T1000 (cell line): ENCODE measurements at places on chromosomes 5 and 9.

DNA sequence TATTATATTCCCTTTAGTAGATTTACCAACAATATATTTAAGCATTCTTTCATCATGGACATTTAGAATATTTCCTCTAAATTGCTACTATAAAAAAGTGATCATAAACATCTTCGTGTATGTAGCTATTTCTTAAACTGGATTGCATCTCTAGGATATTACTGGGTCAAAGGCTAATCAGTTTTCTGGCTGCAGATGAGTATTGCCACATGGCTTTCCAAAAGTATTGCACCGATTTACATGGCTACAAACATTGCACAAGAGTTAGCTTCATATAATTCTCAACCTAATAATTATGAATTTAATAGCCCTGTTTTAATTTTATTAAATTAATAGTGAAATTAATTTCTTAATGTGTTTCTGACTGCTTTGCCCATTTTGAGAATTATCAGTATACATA, 183.4 kb downstream of the DMRT2 start:
- no peak for DNase-seq

- DNase-seq: no peak
Measured at GRCh38 chr5:44402084-44402483, 12.9 kb upstream of the FGF10 start.

GRCh38 chr9:80797101-80797829, 892.1 kb downstream of the TLE1 start:
- no peak for DNase-seq

- no peak for DNase-seq
Measured at GRCh38 chr9:7338586-7339281, 460.8 kb downstream of the DMAC1 start.

GRCh38 chr5:132017316-132017715, 5.9 kb upstream of the ACSL6 start:
- DNase-seq: no peak

- no peak for DNase-seq
Measured at GRCh38 chr5:1190837-1191239, 10.6 kb upstream of the SLC6A19 start.

DNA sequence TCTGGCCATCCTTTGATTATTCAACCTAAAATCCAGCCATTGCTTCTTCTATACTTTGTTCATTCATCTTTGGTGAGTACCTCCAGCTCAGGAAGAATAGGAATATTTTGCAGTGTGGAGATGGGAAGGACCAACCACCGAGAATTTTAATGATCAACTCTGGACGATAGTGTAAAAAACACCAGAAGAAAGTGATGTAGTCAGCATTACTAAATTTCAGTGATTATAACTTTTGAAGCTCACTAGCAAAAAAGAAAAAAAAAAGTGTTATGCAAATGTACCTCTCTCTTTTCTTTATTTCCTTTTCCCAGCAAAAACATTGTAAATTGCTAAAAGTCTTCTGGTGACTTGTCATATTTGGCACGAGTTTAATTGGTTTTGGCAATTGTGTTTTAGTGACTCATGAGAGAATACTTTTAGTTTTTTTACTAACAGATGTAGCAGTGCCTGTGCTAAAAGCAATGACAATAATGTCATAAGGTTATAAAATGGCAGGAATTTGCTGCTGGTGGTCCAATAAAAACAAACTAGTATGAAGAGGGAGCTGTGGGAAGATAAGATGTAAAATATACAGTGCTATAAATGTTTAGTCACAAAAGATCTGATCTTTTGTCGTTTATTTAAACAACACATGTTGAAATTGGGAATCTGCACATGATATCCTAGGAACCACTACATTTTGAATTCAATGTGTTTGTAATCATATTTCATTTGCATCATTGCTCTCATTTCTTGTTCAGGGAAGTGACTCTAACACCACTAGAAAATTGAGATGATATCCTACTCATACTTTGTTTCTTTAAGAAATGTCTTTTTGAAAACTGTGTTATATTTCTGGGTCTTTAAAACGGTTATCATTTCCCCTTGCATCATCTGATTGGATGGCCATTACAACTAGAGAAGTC, 81.3 kb upstream of the ERCC6L2 start:
- no peak for DNase-seq

GRCh38 chr5:68011801-68012200, 203.8 kb upstream of the PIK3R1 start:
- no peak for DNase-seq

- no peak for DNase-seq
Measured at GRCh38 chr5:150797384-150797783, 18.8 kb downstream of the SMIM3 start.

DNA sequence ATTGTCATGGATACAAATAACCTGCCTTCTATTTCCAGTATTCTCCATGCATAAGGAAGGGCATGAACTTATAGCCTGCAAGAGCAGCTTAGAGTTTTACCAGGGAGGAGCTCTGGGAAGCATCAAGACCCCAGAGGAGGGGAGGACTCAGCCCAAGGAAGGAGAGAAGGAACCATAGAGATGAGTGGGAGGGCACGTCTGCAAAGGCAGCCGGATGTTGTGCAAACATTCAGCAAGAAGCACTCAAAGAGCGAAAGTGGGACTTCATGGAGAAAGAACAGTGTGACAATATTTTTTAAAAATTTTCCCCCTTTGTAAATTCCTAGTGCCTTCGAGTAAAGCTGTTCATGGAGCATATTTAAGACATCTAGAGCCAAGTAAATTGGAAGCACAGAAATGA, 270.1 kb upstream of the PTGER4 start:
- DNase-seq: no peak

DNA sequence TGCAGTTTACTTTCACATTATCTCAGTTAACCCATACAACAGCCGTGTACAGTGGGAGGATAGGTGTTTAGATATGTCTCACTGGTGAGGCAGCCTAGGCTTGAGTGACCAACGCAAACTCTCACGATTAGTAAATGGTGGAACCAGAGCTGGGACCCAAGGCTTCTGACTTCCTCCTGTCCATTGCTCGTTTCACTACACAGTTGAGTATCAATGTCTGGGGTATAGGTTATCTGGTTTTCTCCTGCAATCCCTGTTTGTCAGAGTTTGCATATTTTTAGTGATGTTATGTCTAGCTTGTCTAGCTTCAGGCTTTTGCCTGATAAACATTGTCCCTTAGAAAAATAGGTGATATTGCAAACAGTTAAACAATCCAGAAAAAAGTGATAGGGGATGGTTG, 62.6 kb downstream of the NUP214 start:
- DNase-seq: no peak

GRCh38 chr5:60497706-60498500, 202.1 kb downstream of the DEPDC1B start:
- no peak for DNase-seq

GRCh38 chr9:86494644-86495111, 140.5 kb upstream of the TUT7 start:
- DNase-seq: no peak

- DNase-seq: no peak
Measured at GRCh38 chr5:103522586-103522985, 40.0 kb downstream of the NUDT12 start.

DNA sequence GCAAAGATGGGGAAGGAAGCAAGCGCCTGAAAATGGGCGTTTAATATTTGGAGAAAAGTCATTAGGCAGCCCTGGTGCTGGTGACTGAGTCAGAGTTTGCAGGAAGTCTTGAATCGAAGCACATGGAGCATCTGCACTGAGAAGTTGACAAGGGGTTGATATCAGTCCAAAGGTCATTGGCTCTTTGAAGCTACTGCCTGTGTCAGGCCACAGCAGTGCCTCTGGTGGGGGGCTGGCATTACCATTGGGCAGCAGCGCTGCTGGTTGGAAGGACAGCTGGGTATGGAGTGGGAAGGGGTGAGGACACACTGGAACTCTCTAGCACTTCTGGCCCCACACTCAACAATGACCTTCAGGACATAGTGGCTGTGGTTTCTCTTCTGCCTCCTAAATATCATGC, 150.4 kb upstream of the ERCC6L2 start:
- no peak for DNase-seq

GRCh38 chr5:42301349-42301748, 121.9 kb upstream of the GHR start:
- DNase-seq: no peak

DNA sequence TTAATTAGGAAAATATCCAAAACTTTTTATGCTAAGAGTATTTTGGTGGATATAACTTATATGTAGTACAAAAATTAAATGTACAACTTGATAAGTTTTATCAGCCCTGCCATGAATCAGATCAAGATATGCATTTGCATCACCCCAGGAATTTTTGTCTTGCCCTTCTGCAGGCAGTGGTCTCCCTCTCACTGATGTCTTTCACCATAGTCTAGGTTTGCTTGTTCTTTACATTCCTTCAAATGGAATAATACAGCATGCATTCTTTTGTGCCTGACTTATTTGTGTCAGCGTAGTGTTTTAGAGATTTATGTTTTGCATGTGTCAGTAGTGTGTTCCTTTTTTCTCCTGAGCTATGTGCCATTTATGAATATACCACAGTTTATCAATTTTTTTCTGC, 36.4 kb downstream of the RNF180 start:
- no peak for DNase-seq

GRCh38 chr5:169354263-169354662, 53.3 kb upstream of the SLIT3 start:
- no peak for DNase-seq

- DNase-seq: no peak
Measured at GRCh38 chr5:62483556-62483955, 71.0 kb downstream of the IPO11 start.

DNA sequence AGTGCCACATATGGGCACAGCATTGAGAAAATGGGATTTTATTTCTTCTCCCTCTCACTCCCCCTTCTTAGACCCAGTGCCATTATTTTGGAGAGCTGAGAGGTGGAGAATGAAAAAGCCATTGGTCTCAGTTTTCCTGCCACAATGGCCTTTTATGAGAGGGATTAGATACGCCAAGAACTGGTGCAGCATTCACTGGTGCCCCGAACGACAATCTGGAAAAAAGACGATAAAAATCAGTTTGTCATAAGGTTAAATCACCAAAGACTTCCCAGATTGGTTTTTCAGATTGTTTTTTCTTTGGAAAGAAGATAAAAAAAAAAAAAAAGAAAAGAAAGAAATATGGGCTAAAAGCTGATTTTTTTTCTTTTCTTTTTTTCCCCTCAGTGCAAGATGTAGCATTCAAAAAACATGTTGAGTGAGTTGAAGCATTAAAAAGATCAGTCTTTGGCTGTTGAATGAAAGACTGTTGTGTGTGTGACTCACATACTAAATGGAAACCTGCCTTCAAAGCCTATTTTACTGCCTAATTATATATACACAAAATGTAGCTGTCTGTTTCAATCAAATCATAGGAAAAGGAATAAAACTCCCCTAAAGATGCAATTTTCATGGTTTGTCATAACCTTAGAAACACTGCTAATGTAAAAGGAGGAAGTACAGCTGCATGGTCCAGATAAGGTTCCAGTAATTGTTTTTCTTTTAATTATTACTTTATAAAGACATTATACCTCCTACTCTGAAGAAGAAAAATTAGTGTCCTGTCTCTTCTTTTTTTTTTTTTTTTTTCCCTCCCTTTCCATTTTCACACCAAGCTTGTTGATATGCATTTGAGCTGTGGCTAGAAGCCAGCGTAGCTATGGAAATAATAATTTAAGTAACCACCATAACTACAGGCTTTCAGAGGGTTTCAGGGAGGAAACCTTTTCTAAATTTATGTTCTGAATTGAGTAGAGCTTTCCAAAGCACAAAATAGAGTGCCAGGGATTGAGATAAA, 27.2 kb upstream of the ZNF608 start:
- no peak for DNase-seq

GRCh38 chr9:95197692-95198271, 119.7 kb downstream of the FANCC start:
- no peak for DNase-seq

GRCh38 chr5:43294226-43294625, 19.0 kb downstream of the HMGCS1 start:
- no peak for DNase-seq

GRCh38 chr9:110261632-110262031, 5.3 kb upstream of the TXN start:
- no peak for DNase-seq

DNA sequence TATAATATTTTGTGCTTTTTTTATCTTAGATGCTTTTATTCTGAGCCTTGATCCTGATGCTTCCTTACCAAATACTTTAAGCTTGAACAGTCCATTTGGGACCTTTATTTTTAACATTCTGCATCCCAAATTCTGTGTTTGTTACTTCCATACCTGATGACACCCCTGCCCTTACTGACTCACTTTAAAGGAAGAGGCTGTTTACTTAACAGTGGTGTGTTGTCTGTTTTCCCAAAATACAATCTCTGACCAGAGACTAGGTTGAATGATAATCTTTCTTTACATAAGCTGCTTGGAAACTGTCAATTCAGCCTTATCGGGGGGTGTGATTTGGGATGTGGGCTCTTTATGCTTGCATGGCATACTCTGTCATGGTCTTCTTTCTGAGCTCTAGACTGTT, 71.1 kb downstream of the SNX24 start:
- no peak for DNase-seq

GRCh38 chr5:62506659-62507460, 71.8 kb upstream of the LRRC70 start:
- no peak for DNase-seq

- no peak for DNase-seq
Measured at GRCh38 chr5:55546947-55547346, 12.2 kb upstream of the PLPP1 start.

- DNase-seq: peak; percentile 73
Measured at GRCh38 chr9:21974722-21975409, 19.3 kb downstream of the CDKN2A start.

DNA sequence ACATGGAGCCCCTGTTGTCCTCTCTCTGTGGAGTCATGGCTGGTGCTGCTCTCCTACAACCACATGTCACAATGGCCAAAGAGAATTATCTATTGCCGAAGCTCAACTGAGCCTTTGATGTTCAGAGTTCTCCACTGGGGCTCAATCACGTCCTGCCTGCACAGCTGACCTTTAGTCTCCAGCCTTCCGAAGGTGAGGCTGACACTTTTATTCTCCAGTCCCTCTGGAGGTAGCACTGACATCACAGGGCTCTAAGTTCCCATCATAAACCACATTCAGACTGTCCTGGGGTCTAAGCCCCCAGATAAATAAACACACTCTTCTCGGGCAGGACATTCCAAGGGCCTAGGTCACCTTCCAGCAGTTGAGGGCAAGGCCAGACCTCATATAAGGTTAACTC, 23.4 kb downstream of the ADCY2 start:
- no peak for DNase-seq

- no peak for DNase-seq
Measured at GRCh38 chr9:22740781-22741180, 294.2 kb downstream of the DMRTA1 start.

DNA sequence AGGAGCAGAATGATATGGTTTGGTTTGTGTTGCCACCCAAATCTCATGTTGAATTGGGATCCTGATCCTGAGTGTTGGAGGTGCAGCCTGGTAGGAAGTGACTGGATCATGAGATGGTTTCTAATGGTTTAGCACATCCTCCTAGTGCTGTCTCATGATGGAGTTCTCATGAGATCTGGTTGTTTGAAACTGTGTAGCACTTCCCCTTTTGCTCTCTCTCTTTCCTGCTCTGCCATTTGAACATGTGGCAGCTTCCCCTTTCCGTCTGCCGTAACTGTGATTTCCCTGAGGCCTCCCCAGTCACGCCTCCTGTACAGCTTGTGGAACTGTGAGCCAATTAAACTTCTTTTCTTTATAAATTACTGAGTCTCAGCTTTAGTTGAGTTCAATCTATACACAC, 756.8 kb upstream of the CDH6 start:
- DNase-seq: no peak
